Gastrocnemius medialis (tissue), 4 donors: ENCODE measurements at places on chromosomes 7 and 10. TPM values are rescaled to one million over a fixed set of nuclear protein-coding genes. Genes with fewer than 3 reads are reported as not detected.
A peak's percentile ranks its signal among the peaks of the same experiment; 100 is the strongest.

GRCh38 chr7:146768957-146769356 is 652.4 kb downstream of the CNTNAP2 start:
- DNase-seq = no peak

DNA sequence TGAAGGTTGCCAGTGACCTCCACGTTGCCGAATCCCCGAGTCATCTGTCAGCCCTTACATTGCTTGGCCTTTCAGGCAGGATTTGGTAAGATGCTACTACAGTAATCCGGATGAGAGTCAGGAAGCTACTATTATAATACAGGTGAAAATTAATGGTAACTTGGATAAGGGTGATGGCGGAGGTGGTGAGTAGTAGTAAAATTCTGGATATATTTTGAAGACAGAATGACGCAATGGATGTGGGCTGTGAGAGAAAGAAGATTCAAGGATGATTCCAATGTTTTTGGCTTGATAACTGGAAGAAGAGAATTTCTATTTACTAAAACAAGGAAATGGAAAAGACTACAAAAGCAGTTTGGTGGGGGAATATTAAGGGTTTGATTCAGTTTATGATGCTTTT is 1.4 kb upstream of the DNAJB12 start:
- DNase-seq = no peak

DNA sequence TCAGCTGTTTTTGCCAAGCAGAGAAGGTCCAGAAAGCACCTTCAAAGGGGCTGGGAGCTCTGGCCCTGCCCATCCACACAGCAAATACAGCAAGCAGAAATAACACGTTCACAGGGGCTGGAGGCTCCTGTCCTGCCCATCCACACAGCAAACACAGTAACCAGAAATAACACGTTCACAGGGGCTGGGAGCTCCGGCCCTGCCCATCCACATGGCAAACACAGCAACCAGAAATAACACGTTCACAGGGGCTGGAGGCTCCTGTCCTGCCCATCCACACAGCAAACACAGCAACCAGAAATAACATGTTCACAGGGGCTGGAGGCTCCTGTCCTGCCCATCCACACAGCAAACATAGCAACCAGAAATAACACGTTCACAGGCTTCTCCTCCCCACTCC is 558.1 kb downstream of the PTPRN2 start:
- no peak for DNase-seq

- no peak for DNase-seq
Measured at GRCh38 chr7:133702078-133702477, 425.1 kb upstream of the LRGUK start.

GRCh38 chr10:70558871-70559810 is 43.4 kb downstream of the PRF1 start:
- no peak for DNase-seq

The PGAM2 gene
- 297 TPM for total RNA-seq

DNA sequence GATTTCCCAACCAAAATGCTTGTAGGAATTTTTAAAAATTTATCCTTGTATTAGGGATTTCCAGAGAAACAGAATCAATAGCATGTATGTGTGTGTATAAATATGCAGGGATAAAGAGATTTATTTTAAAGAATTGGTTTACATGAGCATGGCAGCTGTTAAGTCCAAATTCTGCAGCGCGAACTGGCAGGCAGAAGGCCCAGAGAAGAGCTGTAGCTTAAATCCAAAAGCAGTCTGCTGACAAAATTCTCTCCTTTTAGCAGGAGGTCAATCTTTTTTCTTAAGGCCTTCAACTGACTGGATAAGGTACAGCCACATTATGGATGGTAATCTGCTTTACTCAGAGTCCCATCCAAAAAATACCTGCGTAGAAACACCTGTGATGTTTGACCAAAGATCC is 42.0 kb downstream of the PRR15 start:
- DNase-seq = no peak

The FAM237B gene
- total RNA-seq = not detected

DNA sequence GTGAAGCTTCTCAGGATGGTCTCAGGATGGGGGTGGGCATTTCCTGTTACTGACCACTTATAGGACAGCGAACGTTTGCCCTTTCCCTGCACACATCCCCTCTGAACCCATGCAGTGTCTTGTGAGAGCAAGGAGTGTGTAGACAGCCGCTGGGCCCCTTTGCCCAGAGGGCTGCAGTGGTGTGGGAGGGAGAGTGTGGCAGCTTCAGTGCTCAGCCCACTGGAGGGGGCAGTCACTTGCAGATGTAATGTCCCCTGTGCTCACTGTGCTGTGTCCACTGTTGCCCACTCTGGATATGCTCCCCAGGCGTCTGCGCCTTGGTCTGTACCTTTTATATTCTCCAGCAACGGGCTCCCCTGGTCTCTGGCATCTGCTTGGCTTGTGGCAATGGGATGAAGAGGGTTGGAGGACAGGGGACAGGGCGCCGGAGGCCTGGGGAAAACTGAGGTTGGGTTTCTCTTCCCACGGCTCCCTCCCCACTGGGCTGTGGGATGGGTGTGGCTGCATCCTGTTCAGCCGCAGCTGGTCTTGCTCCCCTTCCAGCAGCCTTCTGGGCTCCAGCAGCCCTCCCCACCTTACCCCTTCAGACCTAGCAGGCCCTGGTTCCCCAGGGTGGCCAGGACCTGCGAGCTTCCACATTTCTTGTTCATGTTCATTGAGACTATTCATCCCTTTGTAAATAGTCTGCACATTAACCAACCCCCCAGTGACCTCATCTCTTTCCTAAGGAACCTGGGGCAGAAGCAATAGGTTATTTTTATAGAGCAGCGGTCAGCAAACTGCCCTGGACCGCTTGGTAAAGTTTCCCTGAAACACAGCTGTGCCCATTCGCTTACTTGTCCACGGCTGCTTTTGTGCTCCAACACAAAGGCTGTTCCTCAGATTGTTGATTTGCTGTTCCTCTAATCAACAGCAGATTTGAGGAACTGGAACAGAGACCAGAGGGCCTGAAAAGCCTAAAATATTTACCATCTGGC is 6.1 kb downstream of the ZNF789 start:
- DNase-seq = no peak

- no peak for DNase-seq
Measured at GRCh38 chr10:127550861-127551260, 1.8 kb downstream of the NPS start.

- DNase-seq = peak; percentile 94
Measured at GRCh38 chr10:4663162-4663992, 162.6 kb upstream of the AKR1E2 start.

DNA sequence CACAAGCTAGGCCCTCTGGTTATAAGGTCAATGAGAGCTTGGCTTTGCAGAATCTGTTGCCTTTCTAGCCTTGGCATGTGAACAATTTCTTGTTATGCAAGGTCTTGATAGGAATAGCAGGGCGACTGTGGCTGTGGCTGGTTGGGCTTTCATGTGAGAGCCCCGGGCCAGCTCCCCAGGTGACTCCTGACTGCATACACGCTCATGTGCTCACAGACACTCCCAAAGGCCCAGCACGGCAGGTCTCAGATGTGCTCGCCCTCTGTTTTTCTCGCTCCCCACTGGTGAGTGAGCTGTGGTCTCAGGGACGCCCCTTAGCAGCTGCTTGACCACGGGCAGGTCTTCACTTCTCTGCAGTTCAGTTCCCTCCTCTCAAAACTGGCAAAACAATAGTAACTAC is 37.1 kb upstream of the ZNF32 start:
- no peak for DNase-seq

The NAT16 gene
- total RNA-seq = not detected

- DNase-seq = no peak
Measured at GRCh38 chr7:133050200-133050995, 31.5 kb downstream of the CHCHD3 start.

GRCh38 chr10:109183366-109183765 is 739.9 kb downstream of the XPNPEP1 start:
- DNase-seq = no peak

The MOGAT3 gene
- not detected for total RNA-seq

The CNTNAP2 gene
- total RNA-seq = not detected

The STEAP2 gene
- 0.20 TPM for total RNA-seq

- DNase-seq = no peak
Measured at GRCh38 chr7:81068-81925, 111.1 kb upstream of the FAM20C start.

GRCh38 chr7:151884312-151885201 is 7.6 kb upstream of the PRKAG2 start:
- no peak for DNase-seq

DNA sequence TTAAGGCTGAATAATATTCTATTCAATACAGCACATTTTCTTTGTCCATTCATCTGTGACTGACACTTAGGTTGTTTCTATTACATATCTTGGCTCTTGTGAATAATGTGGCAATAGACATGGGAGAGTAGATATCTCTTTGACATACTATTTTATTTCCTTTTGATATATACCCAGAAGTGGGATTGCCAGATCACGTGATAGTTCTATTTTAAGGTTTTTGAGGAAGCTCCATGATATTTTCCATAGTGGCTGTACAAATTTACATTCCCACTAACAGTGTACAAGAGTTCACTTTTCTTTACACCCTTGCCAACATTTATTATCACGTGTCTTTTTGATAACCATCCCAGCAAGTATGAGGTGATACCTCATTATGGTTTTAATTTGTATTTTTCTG is 1114.7 kb downstream of the CNTNAP2 start:
- no peak for DNase-seq

GRCh38 chr7:28106321-28106829 is 74.2 kb downstream of the JAZF1 start:
- peak; percentile 74 for DNase-seq

DNA sequence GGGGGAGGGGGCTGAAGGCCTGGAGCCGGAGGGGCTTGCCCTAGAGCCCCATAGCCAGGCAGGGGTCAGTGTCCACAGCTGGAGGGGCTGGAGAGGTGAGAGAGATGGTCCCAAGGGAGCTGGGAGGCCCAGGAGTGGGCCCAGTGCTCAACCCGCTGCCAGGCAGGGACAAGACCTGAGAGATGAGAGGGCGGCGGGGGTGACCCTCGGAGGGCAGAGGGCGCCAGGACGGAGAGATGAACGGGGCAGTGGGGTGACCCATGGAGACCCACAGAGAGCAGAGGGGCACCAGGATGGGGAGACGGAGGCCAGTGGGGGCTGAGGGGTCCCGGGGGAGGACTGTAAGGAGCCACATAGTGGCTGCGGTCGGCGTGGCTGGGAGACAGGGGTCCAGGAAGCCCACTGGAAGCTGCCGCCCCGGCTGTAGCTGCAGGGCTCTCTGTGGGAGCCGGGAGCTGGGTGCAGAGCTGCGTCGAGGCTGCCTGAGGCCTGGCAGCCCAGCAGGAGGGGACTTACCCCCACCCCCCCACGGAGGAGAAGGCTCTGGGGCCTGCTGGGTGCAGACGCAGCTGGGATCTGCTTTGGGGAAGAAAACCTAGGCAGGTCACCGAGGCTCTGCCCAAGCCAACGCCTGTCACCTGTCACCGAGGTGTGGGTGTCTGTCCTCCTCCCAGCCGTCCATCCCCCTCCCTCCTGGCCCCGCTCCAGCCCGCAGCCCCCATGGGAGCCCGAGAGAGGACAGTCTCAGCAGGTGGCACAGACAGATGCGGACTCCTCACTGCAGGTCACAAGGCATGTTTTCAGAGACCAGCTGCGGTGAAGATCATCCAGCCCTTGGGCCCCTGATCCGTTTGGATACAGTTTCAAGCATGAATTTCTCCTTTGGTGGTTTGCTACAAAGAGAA is 25.1 kb downstream of the PWWP2B start:
- DNase-seq = no peak

GRCh38 chr7:108254259-108254658 is 124.1 kb upstream of the LAMB4 start:
- DNase-seq = no peak

DNA sequence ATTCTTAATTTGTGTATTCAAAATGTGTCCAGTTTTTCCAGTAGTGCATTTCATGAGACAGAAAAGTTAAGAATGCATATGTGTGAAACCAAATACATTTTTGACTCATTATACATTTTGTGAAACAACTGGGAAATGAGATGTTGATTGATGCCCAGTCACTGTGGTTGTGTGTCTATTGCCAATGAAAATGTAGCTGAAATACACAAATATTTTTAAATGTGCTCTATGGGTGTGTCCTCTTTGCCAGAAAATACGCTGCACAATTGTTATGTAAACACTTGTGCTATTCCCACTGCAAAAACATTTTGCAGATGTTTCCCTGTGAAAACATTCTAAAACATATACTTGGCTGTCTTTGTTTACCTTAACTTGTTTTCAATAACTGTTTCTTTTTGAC is 395.2 kb downstream of the TFEC start:
- DNase-seq = no peak

DNA sequence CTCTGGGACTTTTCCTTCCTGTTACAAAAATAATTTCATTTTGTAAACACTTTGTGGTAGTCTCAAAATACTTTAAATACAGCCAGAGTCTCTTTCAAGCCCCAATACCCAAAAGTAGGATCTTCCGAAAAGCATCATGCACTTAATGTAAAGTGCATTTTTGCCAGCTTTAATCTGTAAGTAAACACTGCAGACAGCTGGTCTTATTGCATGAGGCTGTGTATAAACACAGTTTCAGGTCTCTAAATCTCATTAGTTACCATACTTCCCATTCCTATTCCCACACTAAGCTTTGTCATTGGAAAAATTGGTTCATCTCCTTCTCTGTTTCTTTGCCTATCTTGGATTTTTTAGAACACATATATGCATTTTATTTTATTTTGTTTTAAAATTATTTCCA is 87.6 kb upstream of the GNAI1 start:
- no peak for DNase-seq

GRCh38 chr10:79264942-79265341 is 82.3 kb upstream of the PPIF start:
- no peak for DNase-seq

DNA sequence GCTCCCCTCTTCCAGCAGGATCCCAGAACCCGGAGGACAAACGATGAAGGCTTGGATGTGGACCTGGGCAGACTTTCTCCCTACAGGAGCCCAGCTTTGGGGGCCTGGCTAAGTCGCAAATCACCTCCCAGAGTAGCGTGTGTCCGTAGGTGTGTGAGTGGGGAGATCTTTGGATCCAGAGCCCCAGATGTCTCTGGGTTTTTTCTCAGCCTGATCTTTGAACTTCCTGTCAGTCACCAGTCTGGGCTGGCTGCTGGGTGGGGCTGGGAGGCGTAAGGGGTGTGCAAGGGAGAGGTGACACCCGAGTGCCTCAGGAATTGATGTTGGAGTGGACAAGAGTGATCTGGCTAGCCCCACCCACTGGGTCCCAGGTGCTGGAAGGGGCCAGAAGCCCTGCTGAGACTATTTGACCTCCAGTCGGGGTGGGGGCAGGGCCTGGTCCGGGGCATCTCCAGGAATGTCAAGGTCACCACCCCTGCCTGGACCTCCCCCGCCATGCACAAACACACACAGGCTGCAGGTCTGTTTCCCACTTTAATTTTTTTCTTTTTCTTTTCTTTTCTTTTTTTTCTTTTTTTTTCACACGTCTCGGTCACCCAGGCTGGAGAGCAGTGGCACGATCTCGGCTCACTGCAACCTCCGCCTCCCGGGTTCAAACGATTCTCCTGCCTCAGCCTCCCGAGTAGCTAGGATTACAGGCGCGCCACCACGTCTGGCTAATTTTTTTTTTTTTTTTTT is at the start of gene MOGAT3:
TSS of gene MOGAT3 (minus strand) at position 175 of the 738 bp plus-strand sequence. CDS start 182 bp downstream, outside the sequence.
- no peak for DNase-seq

- no peak for DNase-seq
Measured at GRCh38 chr10:105185161-105185560, 544.1 kb downstream of the SORCS3 start.

GRCh38 chr10:60905580-60905979 is 38.4 kb downstream of the RHOBTB1 start:
- peak; percentile 35 for DNase-seq

GRCh38 chr7:105792488-105793370 is 83.7 kb downstream of the ATXN7L1 start:
- DNase-seq = no peak
